Right cardiac atrium (tissue), 5 donors: ENCODE measurements at places on chromosomes 4 and X. TPM values are rescaled to one million over a fixed set of nuclear protein-coding genes. Genes with fewer than 3 reads are reported as not detected.

UGT2B15 gene
- not detected for total RNA-seq

GPR101 gene
- not detected for total RNA-seq

IGSF1 gene
- total RNA-seq = 28.3 TPM

XAGE1A gene
- not detected for total RNA-seq

PPP4R3C gene
- not detected for total RNA-seq

ADH1B gene
- total RNA-seq = 277 TPM

CASK gene
- 17.5 TPM for total RNA-seq

SLC26A1 gene
- total RNA-seq = 0.36 TPM

HS6ST2 gene
- total RNA-seq = not detected

MAGEB2 gene
- total RNA-seq = not detected

AKAP14 gene
- total RNA-seq = not detected

IQCM gene
- total RNA-seq = not detected

ZNF518B gene
- total RNA-seq = 24.7 TPM

EDNRA gene
- 68.1 TPM for total RNA-seq

GPR50 gene
- not detected for total RNA-seq

FOXP3 gene
- 0.28 TPM for total RNA-seq

CXCL5 gene
- total RNA-seq = not detected

CT45A8 gene
- not detected for total RNA-seq

RS1 gene
- total RNA-seq = not detected

PRKG2 gene
- 20.4 TPM for total RNA-seq

GYPB gene
- not detected for total RNA-seq

STATH gene
- total RNA-seq = not detected

COMMD8 gene
- 17.0 TPM for total RNA-seq

NPY2R gene
- 0.12 TPM for total RNA-seq

TCP11X2 gene
- total RNA-seq = 0.38 TPM

CTAG1B gene
- total RNA-seq = not detected

ELMOD2 gene
- total RNA-seq = 23.5 TPM

SPOCK3 gene
- total RNA-seq = not detected
